ENCODE measurements at places on chromosomes 5 and 9.
A peak's percentile ranks its signal among the peaks of the same experiment; 100 is the strongest.

GRCh38 chr5:125683669-125684068 is 739.5 kb upstream of the GRAMD2B start:
- DNase-seq = no peak

DNA sequence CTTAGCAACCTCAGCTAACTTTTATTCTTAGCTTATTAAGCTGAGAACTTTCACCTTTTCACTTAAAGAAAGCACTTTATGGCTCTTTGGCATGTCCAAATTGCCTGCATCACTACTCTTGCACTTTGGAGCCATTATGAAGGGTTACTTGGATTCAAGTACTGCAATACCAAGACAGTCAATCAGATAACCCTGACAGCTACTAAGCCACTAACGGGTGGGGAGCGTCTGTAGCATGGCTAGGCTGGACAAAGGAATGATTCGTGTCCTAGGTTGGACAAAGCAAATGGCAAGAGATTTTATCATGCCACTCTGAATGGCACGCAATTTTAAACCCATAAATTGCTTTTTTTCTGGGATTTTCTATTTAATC is 39.6 kb downstream of the TRPM6 start:
- no peak for DNase-seq

DNA sequence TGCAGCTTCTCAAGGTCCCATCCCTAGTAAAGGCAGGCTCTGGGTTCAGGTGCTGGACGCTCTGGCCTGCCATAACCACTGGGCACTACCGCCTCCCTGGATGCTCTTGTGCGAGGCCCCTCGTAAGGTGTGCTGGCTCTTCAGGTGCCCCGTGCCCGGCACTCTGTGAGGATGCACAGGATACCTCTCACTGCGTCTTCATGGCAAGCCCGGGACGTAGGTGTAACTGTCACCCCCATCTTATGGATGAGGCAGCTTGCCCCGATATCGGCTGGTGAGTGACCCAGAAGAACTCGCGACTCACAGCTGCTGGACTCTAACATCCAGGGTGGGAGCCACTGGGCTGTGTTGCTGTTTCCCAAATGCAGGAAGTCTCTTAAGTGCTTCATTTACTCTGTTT is 79.0 kb downstream of the GTF3C4 start:
- no peak for DNase-seq

DNA sequence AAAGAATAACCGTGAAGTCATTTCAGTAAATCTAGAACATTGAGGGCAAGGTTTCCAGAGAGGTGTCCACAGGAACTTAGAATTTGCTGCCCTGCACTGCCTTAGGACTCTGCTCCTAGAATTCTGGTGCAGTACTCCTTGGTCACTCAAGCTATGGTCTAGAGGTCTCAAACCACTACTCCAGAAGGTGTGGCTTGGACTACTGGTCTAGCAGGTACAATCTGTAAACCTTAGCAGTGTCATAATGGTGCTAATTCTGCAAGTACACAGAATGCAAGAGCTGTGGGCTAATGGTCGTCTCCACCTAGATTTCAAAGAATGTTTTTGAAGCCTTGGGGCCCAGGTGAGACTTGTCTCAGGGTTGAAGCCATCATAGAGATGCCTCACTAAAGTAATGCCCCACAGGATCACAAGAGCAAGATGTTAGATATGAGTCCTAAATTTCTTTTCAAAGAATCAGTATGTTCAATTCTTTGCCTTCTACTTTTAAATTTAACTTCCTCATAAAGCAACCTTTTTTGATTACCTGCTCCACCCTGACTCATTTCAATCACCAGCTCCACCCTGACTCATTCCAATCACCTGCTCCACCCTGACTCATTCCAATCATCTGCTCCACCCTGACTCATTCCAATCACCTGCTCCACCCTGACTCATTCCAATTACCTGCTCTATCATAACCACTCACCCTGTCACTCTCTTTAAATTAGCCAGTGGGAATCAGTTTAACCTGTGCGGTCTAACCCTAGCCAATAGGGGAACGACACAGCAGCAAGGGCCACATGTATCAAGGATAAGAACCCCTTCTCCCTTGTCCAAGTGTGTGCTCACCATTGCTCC is 1111.8 kb upstream of the ACO1 start:
- DNase-seq = no peak

DNA sequence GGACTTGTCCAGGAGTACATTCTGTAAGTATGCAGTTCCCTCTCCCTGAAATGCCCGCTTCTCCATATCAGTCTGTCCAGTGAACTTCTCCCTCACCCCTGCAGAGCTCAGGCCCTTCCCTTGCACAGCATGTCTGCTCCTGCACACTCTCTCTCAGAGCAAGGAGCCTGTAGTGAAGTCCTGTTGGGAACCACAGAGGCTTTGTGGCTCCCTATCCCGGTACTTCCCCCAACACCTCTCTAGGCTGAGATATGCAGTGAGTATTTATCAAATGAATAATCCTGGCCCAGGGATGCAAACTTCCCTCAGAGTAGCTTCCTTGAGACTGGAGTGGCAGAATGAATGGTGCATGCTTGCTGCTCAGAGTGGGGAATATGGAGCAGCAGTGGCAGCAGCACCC is 48.8 kb downstream of the POC5 start:
- no peak for DNase-seq

DNA sequence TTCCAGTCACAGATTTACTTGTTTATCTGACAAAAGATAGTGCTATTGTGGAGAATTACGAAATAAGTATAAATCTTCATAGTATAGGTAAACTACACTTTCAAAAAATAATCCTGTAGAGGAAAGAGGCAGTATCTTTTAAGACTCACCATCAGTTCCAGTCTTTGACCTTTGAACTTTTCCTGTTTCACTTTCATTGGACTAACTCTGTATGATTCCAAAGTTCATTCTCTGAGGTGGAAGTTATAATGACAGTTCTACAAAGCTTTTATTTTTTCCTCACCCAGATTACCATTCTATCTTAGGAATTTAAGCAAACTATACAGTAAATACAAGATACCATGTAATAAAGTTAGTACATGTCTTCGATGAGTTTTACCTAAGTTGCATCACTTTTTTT is 901.3 kb upstream of the SEMA6A start:
- no peak for DNase-seq

- DNase-seq = peak; percentile 77
Observed at GRCh38 chr5:170120576-170120975, 14.9 kb downstream of the FOXI1 start.

GRCh38 chr5:107515521-107516080 is 155.1 kb downstream of the EFNA5 start:
- DNase-seq = no peak

GRCh38 chr9:2263111-2263510 is 248.0 kb downstream of the SMARCA2 start:
- no peak for DNase-seq
